ENCODE measurements at places on chromosomes 1 and 21.

- DNase-seq = no peak
Observed at GRCh38 chr1:114755006-114755931, 2.5 kb downstream of the CSDE1 start.

- DNase-seq = no peak
Observed at GRCh38 chr1:237492359-237492758, 398.4 kb downstream of the ZP4 start.

GRCh38 chr1:10708757-10709156 is 87.7 kb downstream of the CASZ1 start:
- no peak for DNase-seq

GRCh38 chr1:4161366-4162006 is 261.4 kb upstream of the C1orf174 start:
- DNase-seq = no peak

GRCh38 chr1:40360631-40361030 is 12.9 kb upstream of the SMAP2 start:
- no peak for DNase-seq

DNA sequence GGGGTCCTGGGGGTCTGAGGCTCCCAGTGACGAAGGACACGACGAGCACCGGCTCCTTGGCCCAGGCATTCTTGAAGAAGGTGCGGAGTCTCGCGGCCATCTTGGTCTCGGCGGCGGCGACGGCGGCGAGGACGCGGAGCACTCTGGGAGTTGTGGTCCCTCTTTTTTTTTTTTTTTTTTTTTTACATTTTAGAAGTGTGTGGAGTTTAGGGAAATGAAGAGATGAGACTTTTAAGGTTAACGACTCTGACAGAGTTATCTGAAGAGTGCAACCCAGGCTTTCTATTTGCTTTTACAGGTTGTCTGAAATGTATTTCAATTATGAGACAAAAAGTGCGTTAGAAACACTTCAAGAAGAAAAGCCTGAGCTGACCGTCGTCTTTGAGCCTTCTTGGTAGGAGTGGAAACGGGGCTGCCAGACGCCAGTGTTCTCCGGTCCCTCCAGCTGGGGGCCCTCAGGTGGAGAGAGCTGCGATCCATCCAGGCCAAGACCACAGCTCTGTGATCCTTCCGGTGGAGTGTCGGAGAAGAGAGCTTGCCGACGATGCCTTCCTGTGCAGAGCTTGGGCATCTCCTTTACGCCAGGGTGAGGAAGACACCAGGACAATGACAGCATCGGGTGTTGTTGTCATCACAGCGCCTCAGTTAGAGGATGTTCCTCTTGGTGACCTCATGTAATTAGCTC is 9.7 kb downstream of the OR2B11 start:
- peak; percentile 50 for DNase-seq

GRCh38 chr1:39866767-39867166 is 16.5 kb downstream of the TRIT1 start:
- no peak for DNase-seq
